ENCODE measurements at places on chromosomes 4 and X.

- DNase-seq: no peak
Measured at GRCh38 chrX:40189637-40190036, 91.9 kb upstream of the BCOR start.

- no peak for DNase-seq
Measured at GRCh38 chrX:9090766-9091165, 56.8 kb upstream of the FAM9B start.

GRCh38 chrX:154490021-154490413 lies 412 bp downstream of the SLC10A3 start:
- DNase-seq: no peak

DNA sequence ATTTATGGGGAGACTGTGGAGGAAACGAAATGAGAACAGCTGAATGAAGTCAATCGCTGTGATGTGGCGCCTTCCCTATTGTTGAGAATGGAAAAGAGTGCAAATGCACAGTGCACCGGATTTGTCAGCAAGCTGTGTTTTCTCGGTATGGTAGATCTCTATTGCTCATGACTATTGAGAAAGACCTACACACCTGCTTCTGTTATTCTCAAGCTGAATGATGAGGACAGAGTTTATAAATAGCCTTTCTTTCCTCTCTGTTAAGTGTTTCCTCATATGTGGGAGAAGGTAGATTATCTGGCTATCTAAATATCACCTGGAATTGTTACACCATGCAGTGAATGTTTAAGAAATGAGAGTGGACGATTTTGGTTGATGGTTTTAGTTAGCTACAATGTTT lies 650.7 kb downstream of the IL1RAPL1 start:
- no peak for DNase-seq

- no peak for DNase-seq
Measured at GRCh38 chrX:41067721-41068120, 17.5 kb upstream of the USP9X start.

DNA sequence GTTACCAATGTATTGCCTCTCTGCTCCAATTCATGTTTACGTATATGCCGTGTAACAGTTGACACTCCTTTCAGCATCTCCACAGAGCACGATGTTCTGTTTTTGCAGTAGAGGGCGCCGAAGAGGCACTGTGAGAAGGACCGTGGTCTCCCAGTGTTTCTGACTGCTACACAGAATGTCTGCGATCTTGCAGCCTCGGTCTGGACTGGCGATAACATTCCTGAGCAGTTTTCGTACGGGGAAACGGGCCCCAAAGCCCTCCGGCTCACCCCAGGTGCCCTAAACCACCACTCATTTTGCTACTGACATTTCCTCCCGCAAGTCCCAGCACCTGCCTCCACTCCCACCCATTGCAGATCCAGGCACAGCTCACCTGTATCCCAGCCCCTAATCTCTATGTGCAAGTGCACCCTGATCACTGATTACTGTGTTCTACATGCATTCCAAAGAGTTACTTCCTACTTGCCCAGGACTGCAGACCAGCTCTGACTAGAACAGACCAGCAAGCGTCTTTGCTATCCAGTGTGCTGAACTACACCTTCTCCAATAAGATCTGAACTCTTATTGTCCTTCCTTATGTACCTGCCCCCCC lies 12.4 kb upstream of the NFXL1 start:
- DNase-seq: no peak

DNA sequence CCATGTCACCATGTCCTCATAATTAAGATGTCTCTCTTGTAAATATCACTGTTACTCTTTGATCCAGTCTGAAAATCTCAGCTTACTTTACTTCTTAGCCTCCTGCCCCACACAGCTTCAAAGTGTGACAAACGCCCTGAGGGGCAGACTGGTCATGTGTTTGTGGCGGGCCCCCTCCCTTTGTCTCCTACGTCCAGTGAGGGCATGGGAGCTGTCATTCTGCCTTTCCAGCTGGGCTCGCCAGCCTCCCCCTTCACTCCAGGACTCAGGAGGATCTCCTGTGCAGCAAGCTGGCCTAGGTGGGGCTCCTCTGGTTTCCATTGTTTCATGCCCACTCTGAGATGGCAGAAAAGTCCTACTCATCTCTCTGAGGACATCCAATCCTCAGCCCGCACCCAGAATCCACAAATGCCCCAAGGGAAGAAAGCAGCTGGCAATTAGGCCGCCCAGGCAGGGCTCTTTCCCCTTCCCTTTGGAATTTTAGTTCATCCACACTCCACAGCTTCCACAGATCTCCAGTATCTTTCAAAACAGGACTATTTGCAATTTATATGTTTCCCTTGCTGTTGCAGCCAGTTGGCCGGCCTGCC lies 86.4 kb upstream of the C4orf50 start:
- no peak for DNase-seq

DNA sequence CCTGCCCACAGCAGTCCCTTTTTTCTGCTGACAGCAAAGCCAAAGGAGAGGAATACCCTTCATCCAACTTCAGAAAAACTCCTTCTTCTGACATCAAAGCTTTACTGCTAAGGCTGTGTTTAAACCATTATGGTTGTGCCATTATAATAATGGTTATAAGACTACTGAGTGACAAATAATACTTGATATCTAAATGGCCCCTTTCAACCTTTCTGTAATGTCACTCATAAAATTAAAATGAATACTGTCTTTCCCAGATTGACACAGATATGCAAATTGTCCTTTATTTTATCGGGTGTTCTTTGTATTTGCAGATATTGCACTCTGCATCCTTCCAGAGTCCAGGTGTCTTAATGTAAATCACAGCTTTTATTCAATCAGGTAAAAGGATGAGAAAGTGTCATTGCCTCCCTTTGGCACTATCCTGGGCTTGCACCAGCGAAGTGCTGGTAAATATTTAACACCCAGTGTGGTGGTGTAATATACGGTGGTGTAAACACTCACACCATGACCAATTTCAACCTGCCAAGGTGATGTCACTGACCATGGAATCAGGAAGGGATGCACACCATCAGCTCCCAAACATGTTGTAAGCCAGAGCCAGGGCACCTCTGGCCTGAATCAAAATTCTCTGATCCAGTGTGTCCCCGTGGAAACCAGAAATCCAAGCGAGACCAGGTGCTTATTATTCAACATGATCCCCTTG lies 139.4 kb upstream of the TENM3 start:
- DNase-seq: no peak

DNA sequence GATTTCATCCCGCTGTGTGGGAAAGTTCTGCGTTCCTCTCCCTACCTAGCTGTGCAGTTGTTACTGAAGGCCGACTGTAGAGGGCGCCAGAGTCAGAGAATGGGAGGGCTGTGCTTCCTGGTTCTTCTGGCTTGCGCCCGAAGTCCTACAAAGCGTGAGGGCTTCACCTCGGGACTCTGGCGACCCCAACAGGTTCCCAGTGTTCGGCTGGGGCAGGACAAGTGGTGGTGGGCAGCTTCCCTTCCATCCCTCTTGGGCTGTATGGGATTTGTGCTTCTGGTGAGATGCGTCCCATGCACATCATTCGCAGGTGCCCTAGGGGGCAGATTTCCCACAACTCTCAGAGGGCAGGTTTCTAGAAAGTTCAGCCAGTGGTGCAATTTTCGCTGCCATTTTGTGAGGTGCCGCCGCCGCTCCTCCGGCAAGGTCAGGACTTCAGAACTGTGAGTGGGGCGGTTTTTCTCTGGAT lies 27.3 kb downstream of the CT45A1 start:
- DNase-seq: peak; percentile 59
